Stimulated activated CD4-positive, alpha-beta T cell treated with anti-CD3 and anti-CD28 coated beads, TNF-alpha, amount 100 ng/mL, for 1 hour (primary cell): ENCODE measurements at places on chromosomes 6 and 20.

DNA sequence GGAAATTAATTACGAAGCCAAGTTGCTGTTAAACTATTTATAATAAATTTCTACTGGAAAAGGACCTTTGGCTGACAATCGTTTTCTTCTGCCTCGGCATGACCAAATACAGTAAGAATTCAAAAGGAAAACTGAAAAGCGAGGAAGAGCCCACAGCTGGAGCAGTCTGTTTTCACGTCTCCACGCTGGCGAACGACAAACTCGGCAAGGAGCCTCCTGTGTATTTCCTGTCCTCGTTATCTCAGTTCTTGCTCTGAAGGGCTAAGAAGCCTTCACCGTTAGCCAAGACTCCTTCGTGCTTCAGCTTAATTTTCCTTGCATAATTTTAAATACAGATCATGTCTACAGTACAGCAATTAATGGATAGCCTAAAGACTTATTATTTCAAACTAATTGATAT is 214.3 kb upstream of the PLCB4 start:
- no peak for DNase-seq

DNA sequence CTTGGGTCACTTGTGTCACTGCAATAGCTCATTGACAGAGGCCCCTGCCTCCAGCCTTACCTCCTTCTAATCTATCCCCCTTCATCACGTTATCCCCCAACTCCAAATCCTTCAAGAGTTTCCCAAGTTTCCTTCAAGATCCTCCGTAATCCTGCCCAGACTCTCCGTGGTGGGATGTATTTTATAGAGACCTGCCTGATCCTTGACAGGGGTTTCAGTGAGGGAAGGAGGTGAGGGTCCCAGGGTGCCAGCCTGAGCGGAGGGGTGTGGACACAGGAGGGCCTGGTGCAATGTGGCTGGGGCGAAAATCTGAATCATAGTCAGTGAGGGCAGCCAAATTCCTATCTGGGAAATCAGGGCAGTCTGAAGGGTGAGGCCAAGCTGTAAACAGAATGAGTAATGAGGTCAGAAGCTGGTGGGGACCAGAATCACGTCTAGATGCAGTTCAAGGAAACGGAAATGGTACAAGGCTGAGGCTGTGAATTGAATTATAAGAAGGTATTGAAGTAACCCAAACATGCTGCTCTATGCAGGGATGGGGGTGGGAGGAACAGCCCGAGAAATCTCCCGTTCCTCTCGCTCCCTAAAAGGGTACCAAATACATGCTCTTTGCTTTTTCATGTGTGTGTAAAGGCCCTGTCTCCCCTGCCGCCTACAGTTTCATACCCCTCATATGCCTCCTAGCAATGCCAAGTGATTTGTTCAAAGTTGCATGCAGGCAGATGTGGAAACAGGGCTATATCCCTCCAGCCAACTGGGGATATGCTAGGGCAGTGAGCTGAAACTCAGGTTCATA is 35.4 kb upstream of the PIM1 start:
- no peak for DNase-seq

DNA sequence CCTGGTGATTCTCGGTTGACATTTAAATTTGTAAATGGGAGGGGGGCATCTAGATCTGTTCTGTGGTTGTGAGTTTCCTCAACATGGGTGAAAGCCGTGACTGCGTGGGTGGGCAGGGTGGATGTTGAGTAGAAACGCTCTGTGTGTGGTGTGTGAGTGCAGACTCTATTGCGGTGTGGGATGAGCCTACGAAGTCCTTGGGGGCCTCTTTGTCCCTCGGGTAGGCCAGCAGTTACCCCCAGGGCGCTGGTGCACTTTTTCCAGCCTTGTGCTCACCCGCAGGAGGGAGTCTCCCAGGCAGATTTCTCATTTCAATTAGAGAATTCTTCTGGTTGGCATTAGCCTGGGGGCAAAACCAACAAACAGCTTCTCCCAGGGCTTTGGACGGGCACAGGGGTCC is 10.6 kb downstream of the TOX2 start:
- no peak for DNase-seq

- no peak for DNase-seq
Measured at GRCh38 chr6:101422811-101423210, 29.3 kb downstream of the GRIK2 start.

- DNase-seq = no peak
Measured at GRCh38 chr20:25532971-25533391, 52.4 kb downstream of the NINL start.

DNA sequence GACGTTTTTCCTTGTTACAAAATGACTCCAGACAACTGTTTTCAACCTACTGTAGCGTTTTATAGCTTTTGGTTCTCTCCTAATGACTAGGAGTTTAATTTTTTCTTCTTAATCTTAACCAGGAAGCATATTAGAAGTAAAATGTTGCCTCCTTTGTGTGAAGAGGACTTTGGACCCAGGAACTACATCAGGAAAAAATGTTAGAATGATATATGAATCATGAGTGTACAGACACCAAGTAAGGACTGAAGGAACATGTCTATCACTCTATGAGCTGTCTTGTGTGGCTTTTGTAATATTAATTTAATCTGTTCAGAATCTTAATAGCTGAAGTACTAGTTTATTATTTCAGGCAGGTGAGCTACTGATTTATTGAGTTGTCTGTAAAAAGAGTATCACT is 71.0 kb upstream of the MARCKS start:
- DNase-seq = no peak

DNA sequence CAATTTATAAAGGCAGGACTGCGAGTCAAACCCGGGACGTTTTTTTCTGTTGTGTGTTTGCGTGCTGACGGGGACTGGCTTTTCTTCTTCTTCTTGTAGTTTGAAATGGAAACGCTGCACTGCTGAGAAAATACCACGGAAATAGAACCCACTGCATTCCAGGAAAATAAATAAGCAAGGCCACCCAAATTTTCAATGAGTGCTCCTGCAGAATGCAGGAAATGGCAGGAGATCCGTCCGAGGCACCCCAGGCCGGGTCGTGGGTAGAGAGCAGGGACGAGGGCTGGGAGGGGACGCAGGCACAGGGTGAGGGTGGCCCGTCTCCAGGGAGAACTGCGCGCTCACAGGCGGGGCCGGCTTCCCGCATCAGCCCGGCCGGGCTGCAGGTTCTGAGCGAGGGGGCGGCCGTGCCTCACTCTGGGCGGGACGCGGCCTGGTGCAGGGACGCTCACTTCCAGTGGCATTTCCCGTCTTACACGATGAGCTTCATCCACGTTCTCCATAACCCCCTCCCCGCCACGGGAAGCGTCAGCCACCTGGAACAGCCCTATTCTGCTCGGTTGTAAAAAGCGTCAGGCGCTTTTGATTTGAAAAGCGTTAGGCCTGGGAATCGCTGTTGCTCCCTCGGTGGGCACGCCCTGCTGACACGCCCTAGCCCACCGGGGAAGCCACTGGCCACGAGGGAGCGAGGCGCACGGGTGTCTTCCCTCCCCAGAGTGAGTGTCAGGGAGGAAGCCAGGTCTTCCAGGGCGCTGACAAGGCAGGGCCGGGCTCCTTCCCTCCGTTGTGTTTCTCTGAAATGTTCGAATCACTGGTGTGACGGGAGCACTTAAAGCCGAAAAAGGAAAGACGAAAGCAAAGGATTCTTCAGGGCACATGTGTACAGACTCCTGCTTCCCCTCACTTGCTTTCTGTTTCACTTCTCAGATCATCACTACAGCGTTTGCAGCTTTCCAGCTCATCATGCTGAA is 17.9 kb upstream of the EXOC2 start:
- DNase-seq = peak; percentile 3

DNA sequence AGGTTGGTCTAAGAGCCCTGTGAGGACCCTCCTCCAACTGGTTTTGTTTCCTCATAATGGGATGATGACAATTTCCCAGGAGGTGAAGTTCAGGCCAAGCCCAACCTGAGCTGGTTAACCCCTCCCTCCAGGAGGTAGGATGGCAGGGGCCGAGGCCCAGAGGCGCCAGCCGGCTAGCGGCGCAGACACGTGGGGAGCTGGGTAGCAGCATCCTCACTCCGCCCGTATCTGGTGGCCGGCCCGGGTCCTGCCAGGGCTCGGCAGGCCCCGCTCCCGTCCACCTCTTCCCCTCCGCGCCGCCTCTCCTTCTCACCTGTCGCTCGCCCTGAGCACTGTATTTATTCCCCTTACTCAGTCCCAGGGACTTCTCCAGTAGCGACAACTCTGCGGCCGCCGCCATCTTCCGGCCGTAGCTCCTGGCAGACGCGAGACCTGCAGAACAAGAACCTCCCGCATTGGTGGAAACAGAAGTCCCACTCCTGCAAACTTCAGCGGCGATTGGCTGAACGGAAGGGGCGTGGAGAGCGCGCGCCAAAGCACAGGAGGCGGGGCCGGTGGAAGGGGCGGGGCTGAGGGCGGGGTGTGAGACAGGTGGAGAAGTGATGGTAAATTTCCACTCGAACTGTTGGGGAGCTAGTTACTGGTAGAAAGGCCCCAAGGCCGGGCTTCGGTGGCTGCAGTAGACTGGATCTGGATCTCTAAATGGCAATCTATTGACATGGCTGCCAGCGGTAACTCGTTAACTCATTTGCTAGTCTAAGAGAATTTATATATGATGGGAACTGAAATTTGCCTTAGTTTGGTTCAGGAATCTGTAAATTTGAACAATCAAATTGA is at the start of gene EEF1E1:
Gene EEF1E1 (minus strand): TSS at position 427 of the 837 bp plus-strand sequence. CDS start 27 bp downstream, at position 400.
- peak; percentile 90 for DNase-seq
